Activated naive CD8-positive, alpha-beta T cell treated with anti-CD3 and anti-CD28 coated beads, Interleukin-2, amount 10 ng/mL, durations not matched to agents 7 days and 5 days (primary cell): ENCODE measurements at places on chromosomes 11 and 22.

GRCh38 chr11:34524696-34525095 lies 11.1 kb upstream of the ELF5 start:
- no peaks in the 10 kb centered on the region for H3K4me1 ChIP-seq
- H3K4me3 ChIP-seq: no peak overlapping the region
- H3K27ac ChIP-seq: no peak overlapping the region
- DNase-seq: no peak
- peaks cover 9% of the 10 kb centered on the region for H3K27me3 ChIP-seq

DNA sequence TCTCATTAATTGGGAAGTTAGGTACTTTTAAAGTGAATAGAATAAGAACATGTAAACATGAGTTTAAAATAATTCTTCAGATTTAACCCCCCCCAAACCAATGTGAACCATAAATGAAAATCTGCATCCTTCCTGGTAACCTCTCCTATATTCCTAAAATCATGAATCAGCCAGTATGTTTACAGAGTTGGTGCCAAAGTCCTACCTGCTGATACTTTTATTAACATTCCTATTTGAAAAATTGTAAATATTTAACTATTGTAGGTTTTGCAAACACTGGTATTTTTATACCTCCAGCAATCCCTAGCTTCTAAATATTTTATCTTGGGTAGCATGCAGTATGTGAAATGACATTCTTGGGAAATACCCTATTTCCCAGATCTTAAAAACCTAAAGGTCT lies 278.2 kb downstream of the RAB38 start:
- no peaks in the 10 kb centered on the region for H3K4me1 ChIP-seq
- H3K36me3 ChIP-seq: no peaks in the 10 kb centered on the region
- H3K4me3 ChIP-seq: no peak overlapping the region
- DNase-seq: no peak

DNA sequence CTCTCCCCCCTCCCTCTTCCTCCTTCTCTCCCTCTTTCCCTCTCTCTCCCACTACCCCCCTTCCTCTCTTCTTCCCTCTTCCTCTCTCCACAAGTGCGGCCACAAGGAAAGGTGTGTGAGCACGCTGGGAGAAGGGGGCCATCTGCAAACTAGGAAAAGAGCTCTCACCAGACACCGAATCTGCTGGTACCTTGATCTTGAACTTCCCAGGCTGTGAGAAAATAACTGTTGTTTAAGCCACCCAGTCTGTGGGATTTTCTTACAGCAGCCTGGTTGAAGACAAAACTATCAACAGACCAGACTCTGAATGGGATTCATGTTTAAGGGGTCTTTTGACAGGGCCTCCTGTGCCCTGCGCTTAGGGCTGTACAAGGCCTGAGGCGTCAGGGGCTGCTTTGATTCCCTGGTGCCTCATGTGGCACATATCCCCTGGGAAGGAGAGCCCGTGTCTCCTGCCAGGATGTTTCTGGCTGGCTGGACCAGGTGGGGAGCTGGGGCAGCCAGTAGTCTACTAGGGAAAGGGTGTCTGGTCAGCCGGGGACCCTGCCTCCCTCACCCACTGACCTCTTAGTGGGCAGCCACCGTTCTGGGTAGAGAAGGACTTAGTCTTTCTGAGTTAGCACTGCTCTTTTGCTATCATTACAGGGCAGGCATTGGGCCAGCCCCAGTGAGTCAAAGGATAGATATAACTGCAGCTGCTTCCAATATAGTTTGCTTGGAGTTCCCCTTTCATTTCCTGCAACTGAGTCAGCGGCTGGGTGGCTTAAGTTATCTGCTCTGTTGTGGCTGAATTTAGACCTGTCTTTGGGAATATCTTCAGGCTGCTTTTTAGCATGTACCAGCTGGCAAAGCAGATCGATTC lies 6.2 kb downstream of the PANX1 start:
- H3K4me1 ChIP-seq: peaks cover 26% of the 10 kb centered on the region
- H3K27ac ChIP-seq: no peak overlapping the region
- no peak overlapping the region for H3K4me3 ChIP-seq
- H3K27me3 ChIP-seq: no peaks in the 10 kb centered on the region
- DNase-seq: no peak
- H3K36me3 ChIP-seq: peaks cover 26% of the 10 kb centered on the region

DNA sequence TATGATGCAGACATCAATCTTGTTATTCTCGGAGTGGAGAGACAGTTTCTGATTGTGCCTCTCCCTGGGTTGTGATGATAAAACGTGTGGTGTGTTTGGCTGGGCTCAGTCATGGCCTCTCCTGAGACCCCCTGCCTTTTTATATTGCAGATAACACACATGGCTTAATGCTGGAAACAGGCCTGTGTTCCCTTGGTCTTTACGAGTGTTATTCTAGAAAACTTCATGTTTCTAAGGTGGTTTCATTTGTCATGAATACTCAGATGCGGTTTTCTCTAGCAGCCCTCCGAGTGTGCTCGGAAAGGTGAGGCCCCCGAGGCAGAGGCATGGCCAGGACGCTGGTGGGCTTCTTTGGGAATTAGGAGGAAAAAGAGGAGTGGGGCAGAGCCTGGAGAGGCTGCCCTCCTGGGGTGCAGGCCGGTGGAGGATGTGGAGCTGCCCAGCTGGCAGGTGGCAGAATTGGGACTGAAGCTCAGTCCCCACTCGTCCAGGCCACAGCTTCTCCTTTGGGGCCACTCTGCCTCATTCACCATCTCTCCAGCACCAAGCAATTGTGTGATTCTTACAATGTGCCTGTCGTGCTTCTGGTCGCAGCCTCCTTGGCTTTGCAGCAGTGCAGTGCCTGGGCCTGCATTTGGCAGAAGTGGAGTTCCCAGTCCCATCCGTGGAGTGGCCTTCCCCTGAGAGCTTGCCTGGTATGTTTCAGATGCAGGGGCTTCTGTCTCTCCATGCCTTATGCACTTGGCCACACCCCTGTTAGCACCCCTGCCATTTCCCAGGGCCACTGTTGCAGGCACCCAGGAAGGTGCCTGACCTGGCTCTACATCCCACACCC lies 309.6 kb downstream of the TBC1D22A start:
- H3K4me3 ChIP-seq: no peak overlapping the region
- peaks cover 22% of the 10 kb centered on the region for H3K36me3 ChIP-seq
- no peaks in the 10 kb centered on the region for H3K27me3 ChIP-seq
- no peak for DNase-seq

GRCh38 chr11:67503119-67504004 lies 1.8 kb downstream of the PITPNM1 start:
- H3K4me1 ChIP-seq: peaks cover 32% of the 10 kb centered on the region
- H3K27ac ChIP-seq: peak overlapping the region; percentile 68
- peak overlapping the region; percentile 70 for H3K4me3 ChIP-seq
- no peak for DNase-seq

DNA sequence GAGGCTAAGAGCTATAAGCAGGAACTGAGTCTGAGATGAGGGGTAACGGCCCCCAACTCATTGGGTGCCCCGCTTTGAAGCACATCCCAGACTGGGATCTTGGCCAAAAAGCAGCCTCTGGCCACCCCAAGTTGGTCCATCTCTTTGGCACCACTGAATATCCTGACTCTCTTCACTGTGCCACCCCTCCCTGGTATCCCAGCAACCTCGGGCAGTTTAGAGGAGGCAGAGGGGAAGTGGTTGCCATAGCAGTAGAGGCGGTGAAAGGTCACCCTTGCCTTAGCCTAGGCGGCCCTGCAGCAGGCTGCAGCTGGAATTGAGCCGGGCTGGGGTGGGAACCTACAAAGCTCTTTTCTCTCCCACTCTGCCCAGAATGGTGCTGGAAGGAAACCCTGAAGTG lies 1.1 kb downstream of the PELI3 start:
- H3K36me3 ChIP-seq: peaks cover 3% of the 10 kb centered on the region
- H3K4me3 ChIP-seq: peak overlapping the region; percentile 92
- peaks cover 3% of the 10 kb centered on the region for H3K27me3 ChIP-seq
- peaks cover 25% of the 10 kb centered on the region for H3K4me1 ChIP-seq
- peak overlapping the region; percentile 56 for H3K27ac ChIP-seq
- no peak for DNase-seq

DNA sequence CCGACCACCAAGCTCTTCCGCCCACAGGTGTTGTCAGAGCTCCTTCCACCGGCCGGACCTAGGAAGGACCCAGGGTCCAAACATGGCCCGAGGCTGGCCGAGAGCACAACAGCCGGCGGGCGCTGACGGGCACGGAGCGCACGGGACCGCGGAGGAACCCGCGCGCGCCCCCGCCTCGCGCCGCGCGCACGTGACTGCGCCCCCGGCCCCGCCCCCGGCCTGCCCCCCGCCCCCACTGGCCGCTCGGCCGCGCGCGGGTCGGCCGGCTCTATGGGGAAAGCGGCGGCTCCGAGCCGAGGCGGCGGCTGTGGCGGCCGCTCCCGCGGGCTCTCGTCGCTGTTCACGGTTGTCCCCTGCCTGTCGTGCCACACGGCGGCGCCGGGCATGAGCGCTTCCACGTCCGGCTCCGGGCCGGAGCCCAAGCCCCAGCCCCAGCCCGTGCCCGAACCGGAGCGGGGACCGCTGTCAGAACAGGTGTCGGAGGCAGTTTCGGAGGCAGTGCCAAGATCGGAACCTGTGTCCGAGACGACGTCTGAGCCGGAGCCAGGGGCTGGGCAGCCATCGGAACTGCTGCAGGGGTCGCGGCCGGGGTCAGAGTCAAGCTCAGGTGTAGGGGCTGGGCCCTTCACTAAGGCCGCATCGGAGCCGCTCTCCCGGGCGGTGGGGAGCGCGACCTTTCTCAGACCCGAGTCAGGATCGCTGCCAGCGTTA lies at the start of gene OSBP2:
Gene OSBP2, plus strand, starts transcription at position 235 of the 711 bp plus-strand sequence. Its CDS starts 36 bp downstream, at position 271.
- H3K36me3 ChIP-seq: no peaks in the 10 kb centered on the region
- peak; percentile 52 for DNase-seq
- peaks cover 3% of the 10 kb centered on the region for H3K4me1 ChIP-seq
- H3K27ac ChIP-seq: no peak within 1 kb of the TSS

GRCh38 chr11:111209543-111210355 lies 35.8 kb upstream of the POU2AF2 start:
- H3K4me3 ChIP-seq: no peak overlapping the region
- peaks cover 22% of the 10 kb centered on the region for H3K27me3 ChIP-seq
- H3K4me1 ChIP-seq: peaks cover 3% of the 10 kb centered on the region
- H3K36me3 ChIP-seq: no peaks in the 10 kb centered on the region
- DNase-seq: no peak

- H3K36me3 ChIP-seq: peaks cover 2% of the 10 kb centered on the region
- no peak overlapping the region for H3K4me3 ChIP-seq
- peaks cover 5% of the 10 kb centered on the region for H3K4me1 ChIP-seq
- no peak overlapping the region for H3K27ac ChIP-seq
- DNase-seq: no peak
- peaks cover 6% of the 10 kb centered on the region for H3K27me3 ChIP-seq
Observed at GRCh38 chr22:39789788-39790187, 103.8 kb downstream of the ENTHD1 start.

GRCh38 chr11:77154381-77155081 lies 26.5 kb downstream of the MYO7A start:
- no peak overlapping the region for H3K4me3 ChIP-seq
- peaks cover 31% of the 10 kb centered on the region for H3K27me3 ChIP-seq
- no peak for DNase-seq
- H3K27ac ChIP-seq: no peak overlapping the region

DNA sequence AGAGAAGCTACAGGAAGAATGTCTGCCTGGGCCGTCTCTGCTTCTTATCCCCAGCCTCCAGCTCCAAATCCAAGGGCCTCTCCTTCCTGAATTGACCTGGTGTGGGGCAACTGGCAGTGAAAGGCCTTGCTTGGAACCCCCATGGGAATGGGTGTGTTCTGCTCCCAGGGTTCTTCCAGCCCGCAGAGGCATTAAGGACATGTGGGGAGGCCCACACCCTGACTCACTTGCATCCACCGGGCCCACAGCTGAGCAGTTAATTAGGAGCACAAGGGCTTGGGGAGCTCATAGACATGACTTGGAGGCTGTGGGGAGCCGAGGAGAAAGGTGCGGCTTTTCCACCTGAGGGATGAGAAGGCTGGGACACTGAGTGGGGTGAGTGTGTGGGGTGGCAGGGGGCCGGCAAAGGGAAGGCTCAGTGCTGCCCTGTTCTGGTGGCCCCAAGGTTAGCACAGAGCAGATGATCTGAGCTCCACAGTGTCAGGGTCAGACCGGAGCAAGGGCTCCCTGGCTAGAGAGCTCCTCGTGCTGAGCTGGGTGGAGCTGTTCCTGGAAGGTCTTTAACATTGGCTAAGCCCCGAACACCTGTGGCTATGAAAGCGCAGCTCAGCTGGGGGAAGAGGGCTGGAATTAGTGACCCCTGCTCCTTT lies 64.5 kb upstream of the NECTIN1 start:
- peaks cover 11% of the 10 kb centered on the region for H3K27me3 ChIP-seq
- H3K4me3 ChIP-seq: no peak overlapping the region
- no peaks in the 10 kb centered on the region for H3K4me1 ChIP-seq
- DNase-seq: no peak
- no peak overlapping the region for H3K27ac ChIP-seq

DNA sequence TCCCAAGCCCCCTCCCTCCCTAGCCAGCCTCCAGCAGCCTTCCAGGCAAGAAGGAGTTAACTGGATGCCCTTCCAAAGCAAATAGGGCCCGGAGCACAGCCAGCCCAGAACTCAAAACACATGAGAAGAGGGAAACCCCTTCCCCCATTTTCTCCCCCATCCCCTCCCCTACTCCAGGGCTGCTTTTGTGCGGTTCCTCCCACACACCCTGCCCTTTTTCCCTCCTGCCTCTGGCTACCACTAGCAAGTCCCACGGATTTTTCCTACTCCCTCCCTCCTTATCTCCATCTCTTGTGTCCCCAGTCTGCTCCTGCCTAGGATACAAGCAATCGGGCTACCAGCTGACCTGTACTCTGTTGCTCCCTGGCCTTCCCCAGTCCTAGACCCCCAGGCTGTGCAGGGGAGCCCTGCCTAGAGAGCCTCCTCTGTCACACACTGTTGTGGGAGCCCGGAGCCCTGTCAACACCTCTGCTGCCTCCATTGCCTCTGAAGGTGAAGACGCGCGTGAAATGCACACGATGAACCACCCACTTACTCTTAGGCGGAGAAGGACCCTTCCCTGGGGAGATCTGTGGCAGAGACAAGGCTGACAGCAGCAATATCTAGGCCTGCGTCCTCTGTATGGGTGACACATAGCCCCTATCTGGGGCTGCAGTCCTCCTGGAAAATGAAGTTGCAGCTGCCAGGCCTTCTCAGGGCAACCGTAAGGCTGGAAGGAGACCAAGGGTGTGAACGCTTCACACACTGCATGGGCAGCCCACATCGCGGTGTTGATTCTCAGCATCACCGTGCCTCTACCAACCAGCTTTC lies 282.8 kb downstream of the MN1 start:
- H3K4me3 ChIP-seq: no peak overlapping the region
- no peak for DNase-seq
- H3K36me3 ChIP-seq: no peaks in the 10 kb centered on the region
- no peak overlapping the region for H3K27ac ChIP-seq
- H3K4me1 ChIP-seq: no peaks in the 10 kb centered on the region

DNA sequence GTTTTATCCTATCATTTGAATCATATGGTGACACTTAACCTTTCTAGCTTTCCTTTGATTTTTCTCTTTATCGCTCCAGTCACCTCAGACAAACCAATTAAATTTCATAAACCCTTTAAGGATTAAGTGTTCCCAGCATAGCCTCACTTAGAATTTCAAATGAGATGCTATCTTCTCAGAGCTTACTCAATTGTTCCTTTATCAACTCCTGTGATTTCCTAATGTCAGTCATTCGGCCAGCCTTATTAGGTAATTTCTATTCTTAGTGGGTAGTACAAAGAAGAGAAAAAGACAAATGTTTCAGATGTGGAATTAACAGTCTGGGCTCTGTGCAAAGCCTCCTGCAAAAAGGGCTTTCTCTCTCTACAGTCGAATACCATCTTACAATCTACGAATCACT lies 77.1 kb upstream of the CCDC90B start:
- no peak for DNase-seq
- H3K4me1 ChIP-seq: no peaks in the 10 kb centered on the region
- no peaks in the 10 kb centered on the region for H3K36me3 ChIP-seq
- H3K27ac ChIP-seq: no peak overlapping the region
